ENCODE measurements at places on chromosomes 5 and 9.

DNA sequence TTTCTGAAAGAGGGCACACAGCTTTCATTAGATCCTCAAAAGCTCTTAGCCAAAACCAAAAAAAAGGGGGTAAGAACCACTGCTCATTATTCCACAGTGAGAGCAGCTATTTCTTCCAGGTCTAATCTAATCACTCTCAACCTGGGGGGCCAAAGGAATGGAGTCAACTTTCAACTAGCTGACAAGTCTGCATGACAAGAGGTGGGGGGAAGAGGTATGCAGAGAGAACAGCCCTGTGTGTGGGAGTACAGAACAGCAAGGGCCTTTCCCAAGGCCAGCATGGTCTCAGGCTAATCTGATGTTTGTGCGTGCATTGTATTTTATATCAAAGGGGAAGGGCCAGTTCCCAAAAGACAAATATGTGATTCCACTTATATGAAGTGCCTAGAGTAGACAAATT is 36.9 kb upstream of the PIP5K1B start:
- DNase-seq: no peak

DNA sequence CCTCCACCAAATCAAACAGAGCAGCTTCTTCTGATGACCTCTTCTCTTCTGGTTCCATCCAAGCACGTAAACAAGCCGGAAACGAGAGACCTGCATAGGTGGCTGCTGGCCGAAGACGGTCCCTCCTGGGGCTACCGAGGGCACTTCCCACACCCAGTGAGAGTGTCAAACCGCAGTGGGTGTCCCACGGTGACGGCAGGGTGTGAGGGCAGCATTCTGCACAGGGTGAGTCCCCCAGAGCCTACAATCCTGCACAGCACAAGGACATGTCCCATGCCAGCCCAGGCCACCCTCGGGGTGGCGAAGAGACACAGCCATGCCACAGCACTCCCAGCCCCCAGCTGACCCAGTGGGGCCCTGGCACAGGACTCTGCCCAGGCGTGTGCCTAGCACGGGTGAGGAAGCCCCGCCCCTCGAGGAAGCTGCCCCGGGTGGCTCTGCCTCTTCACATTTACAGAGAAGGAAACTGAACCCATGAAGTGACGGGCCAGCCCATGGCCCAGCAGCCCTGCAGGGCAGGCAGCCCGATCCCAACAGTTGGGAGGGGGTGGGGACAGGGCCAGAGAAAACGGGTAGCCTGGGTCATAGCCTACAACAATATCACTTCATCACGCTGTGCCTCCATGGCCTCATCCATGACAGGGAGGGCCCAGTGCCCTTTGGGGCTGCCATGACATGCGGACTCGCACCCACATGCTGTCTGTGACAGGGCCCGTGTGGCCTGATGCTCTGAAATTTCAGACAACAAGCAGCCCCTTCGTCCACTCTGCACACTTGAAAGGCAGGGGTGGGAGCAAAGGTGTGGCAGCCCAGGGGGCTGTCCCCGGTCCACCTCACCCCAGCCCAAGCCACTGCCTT is 43.2 kb downstream of the SEMA4D start:
- DNase-seq: no peak

DNA sequence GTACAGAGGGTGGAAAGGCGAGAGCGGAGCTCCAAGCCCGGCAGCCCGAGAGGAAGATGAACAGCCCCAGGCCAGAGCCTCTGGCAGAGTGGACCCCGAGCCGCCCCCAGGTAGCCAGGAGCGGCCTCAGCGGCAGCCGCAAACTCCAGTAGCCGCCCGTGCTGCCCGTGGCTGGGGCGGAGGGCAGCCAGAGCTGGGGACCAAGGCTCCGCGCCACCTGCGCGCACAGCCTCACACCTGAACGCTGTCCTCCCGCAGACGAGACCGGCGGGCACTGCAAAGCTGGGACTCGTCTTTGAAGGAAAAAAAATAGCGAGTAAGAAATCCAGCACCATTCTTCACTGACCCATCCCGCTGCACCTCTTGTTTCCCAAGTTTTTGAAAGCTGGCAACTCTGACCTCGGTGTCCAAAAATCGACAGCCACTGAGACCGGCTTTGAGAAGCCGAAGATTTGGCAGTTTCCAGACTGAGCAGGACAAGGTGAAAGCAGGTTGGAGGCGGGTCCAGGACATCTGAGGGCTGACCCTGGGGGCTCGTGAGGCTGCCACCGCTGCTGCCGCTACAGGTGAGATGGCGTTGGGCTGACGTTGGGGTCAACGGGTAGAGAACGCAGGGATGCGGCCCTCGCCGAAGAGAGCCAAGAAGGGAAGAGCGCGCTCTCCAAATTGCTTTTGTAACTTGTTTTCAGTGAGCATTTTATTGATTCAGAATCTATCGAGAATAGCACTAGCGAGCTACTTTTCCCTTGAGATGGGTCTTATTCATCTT is at the start of gene PTGER4:
TSS of gene PTGER4 (plus strand) at position 3 of the 769 bp plus-strand sequence. CDS start 1,079 bp downstream, outside the sequence.
- DNase-seq: no peak

GRCh38 chr5:144945503-144945902 is 774.8 kb downstream of the KCTD16 start:
- no peak for DNase-seq

- DNase-seq: no peak
Measured at GRCh38 chr5:109412981-109413402, 3.2 kb upstream of the PJA2 start.

GRCh38 chr5:54440456-54440893 is 15.0 kb upstream of the HSPB3 start:
- DNase-seq: no peak

DNA sequence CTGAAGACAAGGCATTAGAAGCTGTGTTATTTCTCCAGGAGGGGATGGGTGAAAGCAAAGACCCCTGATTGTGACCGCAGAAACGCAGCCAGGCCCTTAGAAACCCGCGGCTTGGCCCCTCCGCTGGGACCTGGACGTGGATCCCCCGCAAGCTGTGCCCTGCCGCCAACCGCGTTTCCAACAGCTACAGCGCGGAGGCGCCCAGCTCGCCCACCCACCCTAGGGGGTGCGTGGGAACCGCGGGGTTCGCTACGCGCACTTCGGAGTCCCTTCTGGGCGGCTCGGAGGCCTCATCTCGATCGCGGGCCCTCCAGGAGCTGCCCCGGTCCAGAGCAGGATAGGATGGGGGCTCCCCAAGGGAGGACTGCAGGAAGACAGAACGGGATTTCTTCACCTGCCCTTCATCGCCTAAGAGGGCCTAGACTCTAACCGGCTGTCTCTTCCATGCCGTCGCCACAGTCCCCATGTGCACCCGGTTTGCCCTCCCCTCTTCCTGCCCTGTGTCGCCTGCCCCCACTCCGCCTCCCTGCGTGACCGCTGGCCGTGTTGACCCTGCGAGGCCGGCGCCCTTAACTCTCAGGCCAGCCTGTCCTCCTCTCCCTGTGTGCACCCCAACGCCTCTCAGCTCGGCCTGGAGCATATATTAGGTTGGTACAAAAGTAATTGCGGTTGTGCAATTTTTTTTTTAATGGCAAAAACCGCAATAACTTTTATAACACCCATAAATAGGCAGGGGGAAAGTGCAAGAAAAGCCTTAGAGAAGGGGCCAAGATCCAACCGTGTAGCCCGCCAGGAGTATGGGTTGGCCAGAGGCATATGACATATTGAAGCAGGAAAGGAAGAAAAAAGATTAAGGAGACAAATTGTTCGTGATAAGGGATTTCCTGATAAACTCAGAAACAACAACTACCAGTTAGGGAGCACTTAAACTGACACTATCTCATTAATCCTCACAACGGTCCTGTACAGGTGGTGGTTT is 68.1 kb upstream of the FREM1 start:
- DNase-seq: no peak

- DNase-seq: no peak
Measured at GRCh38 chr5:176412517-176413254, 3.7 kb downstream of the CLTB start.

- DNase-seq: no peak
Measured at GRCh38 chr5:32280656-32281081, 32.1 kb downstream of the MTMR12 start.

DNA sequence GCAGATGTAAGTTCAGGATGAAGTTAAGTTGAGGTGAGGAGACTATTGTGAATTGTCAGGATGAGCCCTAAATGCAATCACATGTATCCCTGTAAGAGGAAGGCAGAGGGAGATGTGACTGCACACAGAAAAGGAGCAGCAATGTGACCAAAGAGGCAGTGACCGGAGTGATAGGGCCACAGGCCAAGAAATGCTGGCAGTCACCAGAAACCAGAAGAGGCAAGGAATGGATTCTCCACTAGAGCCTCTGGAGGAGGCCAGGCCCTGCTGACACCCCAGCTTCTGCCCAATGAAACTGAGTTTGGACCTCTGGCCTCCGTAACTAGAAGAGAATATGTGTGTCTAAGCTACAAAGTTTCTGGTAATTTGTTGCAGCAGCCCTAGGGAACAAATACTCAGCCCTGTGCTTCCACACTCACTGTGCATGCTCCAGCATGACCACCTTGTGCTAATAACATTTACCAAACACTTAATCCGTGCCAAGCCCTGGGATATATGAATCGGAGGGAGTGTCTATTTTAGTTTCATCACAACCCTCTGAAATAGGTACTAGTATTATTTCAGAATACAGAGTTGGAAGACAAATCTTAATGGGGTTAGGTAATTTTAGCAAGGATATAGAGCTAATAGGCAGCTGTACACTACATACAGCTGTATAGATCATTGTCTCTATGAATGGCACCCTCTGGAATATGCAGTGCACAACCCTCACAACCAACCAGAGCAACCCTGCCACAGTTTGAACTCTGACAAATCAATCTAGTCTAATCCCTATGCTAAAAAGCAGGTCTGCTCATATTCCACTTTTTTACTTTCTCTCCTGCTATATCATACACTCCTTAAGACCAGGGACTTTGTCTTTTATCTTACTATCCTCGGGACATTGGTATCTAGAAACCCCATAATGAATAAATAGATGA is 7.8 kb upstream of the GPX8 start:
- DNase-seq: no peak

DNA sequence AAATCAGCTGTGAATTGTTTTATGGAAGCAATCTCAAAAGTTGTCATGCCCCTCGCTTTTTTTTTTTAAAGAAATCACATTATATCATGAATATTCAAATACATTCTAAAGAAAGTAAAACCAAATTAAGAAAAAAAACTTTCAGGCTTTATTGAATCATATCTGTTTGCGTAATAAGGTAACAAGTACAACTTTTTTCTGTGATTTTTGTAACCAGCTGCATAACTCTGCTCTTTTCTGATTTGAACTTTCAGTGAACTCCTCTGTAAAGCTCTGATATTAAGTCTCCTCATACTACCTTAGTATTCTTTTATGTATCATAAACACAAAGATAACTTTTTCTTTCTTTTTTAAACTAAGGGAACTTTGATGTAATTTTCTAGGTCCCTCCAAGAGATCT is 65.3 kb downstream of the CWC27 start:
- DNase-seq: no peak

- DNase-seq: no peak
Measured at GRCh38 chr5:83899326-83899970, 178.8 kb upstream of the HAPLN1 start.

DNA sequence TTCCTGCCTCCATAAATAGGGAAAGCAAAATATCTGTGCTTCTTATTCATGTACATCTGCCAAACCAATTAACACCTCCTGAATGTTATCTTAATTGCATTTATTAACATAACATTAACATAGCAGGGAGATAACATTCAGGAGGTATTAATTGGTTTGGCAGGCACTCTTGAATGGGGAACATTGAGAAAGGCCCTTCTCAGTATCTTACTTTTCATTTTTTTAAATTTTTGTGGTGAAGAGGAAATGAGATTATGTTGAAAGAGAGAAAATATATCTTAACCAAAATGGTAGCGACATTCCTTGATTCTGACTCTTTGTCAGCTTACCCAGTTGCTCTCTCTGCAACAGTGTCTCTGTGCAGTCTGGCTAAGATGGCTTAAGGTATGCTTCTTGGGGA is 100.4 kb upstream of the TLE1 start:
- no peak for DNase-seq

GRCh38 chr5:19855453-19855852 is 132.5 kb downstream of the CDH18 start:
- DNase-seq: no peak

GRCh38 chr5:97004423-97005060 is 68.7 kb downstream of the LNPEP start:
- no peak for DNase-seq

DNA sequence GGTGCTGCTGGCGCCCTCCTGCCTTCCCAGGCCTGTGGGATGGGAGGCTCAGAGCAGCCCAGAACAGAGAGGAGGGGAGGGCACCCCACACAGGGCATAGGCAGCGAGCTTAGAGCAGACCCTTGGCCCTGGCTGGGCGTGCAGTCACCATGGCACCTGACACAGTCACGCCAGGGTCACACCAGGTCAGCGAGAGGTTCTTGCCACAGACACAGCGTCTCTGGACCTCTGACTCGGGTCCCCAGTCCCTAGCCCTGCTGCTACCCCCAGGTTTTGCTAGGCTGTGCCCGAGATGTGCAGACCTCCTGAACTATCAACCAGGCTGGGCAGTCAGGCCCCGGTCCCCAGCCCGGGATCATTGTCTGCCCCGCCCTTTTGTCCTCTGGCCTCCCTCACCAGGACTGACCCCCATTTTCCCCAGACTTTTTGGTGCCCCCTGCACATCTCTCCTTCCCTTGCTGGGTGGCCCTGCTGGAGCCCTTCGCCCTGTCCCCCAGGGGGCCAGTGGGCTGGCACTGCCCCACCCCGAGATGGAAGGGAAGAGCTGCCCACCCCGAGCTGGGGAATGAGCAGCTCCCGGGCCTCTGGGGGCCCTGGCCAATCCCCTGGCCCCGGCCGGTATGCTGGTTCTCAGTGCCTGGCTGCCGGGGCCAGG is 24.5 kb upstream of the NOTCH1 start:
- no peak for DNase-seq

DNA sequence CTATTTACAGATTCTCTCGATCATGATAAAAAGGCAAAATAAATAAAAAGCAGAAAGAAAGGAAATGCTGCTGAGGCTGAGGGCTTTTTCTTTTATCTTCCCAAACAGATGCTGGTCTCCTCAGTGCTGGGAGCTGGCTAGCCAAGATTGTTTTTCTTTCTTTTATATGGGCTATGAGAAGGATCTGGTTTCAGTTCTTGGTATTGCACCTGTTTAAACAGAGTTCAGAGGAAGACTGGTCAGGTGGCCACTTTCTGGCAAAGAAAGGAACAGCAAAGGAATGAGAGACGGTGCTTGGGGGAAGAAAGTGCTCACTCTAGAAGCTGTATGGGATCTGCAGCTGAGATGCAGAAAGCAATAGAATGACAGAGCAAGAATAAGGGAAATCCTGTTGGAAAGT is 88.9 kb downstream of the SLF1 start:
- DNase-seq: no peak

- DNase-seq: no peak
Measured at GRCh38 chr5:127666043-127666716, 17.3 kb downstream of the CTXN3 start.

GRCh38 chr5:170861917-170862766 is at the start of gene RANBP17:
TSS of gene RANBP17 (plus strand) at chr5:170862018.
- DNase-seq: no peak

GRCh38 chr9:77488439-77489126 is 159.5 kb downstream of the GNA14 start:
- no peak for DNase-seq

- no peak for DNase-seq
Measured at GRCh38 chr5:125257997-125258396, 511.6 kb upstream of the ZNF608 start.

- DNase-seq: no peak
Measured at GRCh38 chr9:115629879-115630840, 512.2 kb upstream of the TNC start.

Measured in Panc1 (cell line).